ENCODE measurements at places on chromosomes 7 and 10.
A peak's percentile ranks its signal among the peaks of the same experiment; 100 is the strongest.

GRCh38 chr7:87226495-87226894 is 7.0 kb upstream of the TMEM243 start:
- DNase-seq, result no peak

DNA sequence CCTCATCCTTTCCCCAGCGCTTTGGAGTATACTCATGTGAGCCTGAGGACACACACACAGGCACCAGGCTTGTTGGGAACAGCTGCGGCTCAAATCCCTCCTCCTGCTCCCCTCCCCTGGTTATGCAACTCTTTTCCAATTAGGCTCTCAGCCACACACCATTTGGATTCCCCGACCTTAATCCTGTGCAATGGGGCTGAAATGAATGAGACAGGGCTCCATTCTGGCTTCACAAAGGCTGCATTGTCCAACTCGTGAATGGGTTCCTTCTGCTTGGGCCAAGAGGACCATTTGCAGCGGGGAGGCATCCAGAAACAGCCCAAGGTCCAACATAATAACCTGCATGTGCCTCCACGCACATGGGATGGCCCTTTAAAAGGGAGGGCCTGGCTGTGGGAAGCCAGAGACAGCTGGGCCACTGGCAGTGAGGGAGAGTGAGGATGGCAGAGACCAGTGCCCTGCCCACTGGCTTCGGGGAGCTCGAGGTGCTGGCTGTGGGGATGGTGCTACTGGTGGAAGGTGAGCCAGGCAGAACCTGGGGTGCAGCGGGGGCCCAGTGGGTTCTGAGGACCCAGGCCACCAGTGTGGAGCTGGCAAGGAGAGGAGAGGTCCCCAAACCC is at the start of gene RGR:
TSS of gene RGR (plus strand) at position 403 of the 620 bp plus-strand sequence. CDS start at position 441, 38 bp downstream.
- DNase-seq, result no peak

DNA sequence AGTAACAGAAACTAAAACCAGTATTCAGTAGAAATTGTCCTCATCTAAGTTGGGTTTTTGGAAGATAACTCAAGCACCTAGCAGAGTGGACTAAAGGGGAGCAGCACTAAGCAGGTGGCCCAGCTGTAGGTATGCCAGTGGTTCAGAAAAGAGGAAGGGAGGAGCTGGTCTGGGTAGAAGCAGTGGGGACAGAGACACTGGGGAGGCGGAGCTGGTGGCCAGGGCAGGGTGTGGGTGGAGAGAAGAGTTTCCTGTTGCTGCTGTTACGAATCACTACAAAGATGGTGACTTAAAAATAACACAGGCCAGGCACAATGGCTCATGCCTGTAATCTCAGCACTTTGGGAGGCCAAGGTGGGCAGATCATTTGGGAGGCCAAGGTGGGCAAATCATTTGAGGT is 136.2 kb downstream of the WDR11 start:
- DNase-seq, result no peak

- no peak for DNase-seq
Observed at GRCh38 chr7:79149831-79150230, 303.6 kb downstream of the MAGI2 start.

DNA sequence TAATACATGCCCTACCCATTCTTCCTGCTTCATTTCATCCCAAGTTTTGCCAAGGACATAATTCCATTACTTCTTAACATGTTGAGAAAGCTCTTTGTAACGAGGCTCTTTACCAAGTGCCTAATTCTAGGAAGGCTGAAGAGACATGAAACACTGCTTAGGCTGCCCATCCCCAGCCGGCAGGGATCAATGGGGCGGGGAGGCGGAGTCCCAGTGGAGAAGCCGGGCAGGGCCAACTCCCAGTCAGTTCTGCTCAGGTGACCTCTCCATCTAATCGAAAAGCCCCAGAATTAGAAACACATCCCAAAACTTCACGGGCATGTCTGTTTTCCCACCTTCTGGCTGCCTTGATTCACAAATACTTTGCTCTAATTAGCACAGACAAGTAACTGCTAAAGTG is 89.5 kb upstream of the LYZL1 start:
- DNase-seq, result no peak

DNA sequence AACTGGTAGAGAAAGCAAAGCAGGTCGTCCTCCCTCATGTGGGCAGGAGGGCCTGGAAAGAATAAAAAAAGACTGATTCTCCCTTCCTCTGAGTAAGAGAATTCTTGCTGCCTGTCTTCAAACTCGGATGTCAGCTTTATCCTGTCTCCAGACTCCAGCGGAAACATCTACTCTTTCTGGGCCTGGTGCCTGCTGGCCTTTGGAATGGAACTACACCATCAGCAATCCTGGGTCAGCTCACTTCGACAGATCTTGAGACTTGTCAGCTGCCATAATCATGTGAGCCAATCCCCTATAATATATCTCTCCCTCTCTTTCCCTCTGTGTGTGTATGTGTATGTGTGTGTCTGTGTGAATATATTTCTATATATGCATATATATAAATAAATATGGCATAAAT is 411.0 kb upstream of the DPP6 start:
- DNase-seq, result no peak

- no peak for DNase-seq
Observed at GRCh38 chr10:127736222-127736914, 617 bp upstream of the FOXI2 start.

GRCh38 chr7:46752881-46753366 is 829.0 kb downstream of the TNS3 start:
- no peak for DNase-seq

DNA sequence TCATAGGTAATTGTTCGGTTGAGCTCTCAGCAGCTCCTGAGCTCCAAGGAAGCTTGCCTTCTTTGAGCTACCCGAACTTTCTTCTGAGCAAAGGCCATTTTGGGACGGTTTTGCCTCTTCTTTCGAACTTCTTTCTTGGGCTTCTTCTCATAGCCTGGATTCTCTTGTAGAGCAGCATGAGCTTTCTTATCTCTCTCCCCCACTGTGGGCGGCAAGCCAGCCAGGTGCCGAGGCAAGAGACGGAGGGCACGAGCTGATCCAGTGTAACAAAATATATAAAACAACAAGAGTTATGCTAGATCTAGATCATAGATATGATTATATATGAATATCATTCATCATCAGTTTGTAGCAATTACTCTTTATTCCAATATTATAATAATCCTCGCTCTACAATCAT is 16.5 kb upstream of the KNDC1 start:
- DNase-seq, result no peak

GRCh38 chr10:27526242-27526641 is 22.1 kb downstream of the RAB18 start:
- no peak for DNase-seq

GRCh38 chr10:100485801-100486495 is 23.1 kb downstream of the WNT8B start:
- no peak for DNase-seq

DNA sequence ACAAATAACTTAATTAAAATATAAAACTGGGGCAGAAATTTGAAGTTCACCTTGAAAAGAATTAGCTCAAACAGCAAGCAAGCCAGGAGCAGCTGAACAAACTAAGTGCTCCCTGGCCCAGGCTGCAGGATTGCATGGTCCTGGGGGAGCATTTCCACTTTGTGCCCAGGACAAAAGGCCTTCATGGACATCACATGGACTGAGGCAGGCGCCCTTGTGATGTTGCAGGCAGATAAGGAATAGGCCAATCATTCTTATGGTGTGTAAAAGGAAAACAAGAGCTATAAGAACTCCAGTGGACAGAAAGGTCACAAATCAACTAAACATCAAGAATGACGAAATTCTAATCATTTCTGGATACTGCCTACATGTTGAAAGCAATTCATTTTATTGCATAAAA is 17.5 kb upstream of the TECTB start:
- DNase-seq, result no peak

- peak; percentile 65 for DNase-seq
Observed at GRCh38 chr7:29806208-29806994, at the start of gene WIPF3. Gene WIPF3, plus strand, starts transcription at chr7:29806508. Its CDS starts 28,217 bp downstream, at chr7:29834725.

DNA sequence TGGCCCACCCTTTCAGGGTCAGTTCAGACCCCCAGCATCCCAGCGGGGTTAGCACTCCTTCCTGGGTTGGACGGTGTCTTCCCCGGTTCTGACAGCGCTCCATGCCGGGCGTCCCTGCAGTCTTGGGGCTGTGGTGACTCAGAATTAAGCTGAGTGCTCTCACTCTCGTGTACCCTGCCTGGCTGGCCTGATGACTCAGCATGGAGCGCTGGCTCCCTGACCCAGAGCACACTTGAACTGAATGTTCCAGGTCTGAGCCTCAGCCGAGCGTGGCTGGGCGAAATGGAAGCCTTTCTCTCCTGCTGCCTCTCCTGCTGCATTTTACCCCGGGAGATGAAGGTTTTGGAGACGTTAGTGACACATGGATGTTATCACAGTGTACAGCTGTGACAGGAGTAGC is 7.1 kb downstream of the BAG3 start:
- DNase-seq, result no peak

DNA sequence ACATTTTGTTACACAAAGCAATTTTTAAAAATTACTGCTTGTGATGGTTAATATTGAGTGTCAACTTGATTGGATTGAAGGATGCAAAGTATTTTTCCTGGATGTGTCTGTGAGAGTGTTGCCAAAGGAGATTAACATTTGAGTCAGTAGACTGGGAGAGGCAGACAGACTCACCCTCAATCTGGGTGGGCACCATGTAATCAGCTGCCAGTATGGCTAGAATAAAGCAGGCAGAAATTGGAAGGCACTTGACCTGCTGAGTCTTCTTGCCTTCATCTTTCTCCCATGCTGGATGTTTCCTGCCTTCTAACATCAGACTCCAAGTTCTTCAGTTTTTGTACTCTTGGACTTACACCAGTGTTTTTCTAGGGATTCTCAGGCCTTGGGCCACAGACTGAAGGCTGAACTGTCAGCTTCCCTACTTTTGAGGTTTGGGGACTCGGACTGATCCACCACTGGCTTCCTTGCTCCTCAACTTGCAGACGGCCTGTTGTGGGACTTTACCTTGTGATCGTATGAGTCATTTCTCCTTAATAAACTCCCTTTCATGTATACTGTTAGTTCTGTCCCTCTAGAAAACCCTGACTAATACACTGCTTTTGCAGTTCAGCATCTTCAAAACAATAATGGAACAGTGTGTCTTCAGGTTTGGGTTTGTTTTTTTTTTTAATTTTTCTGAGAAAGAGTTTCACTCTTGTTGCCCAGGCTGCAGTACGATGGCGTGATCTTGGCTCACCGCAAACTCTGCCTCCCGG is 244.1 kb upstream of the SEMA3C start:
- DNase-seq, result no peak

- DNase-seq, result no peak
Observed at GRCh38 chr10:74500026-74500704, 326.2 kb upstream of the KAT6B start.

DNA sequence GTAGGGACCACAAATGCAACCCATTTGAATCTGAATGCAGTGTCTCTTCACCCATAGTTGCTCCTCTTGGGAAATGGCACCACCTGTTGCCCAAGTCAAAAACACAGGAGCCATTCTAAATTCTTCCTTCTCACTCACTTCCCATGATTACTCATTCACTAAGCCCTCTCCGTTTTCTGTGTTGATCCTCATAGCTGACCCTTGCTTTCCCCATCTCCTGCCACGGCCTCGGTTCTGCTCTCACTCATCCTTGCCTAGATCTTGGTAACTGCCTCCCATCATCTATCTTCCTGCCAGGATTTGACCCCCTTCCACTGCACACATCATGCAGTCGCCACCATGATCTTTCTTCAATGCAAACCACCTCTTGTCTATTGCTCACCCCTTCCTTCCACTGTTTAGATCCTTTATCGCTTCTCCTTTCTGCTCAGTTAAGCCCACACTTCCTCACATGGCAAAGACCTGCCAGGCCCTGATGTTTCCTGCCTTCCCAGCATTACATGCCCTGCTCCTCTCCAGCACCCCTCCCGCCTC is 19.0 kb upstream of the CPN1 start:
- peak; percentile 35 for DNase-seq

GRCh38 chr7:76233538-76234281 is 32.0 kb downstream of the SRRM3 start:
- no peak for DNase-seq

DNA sequence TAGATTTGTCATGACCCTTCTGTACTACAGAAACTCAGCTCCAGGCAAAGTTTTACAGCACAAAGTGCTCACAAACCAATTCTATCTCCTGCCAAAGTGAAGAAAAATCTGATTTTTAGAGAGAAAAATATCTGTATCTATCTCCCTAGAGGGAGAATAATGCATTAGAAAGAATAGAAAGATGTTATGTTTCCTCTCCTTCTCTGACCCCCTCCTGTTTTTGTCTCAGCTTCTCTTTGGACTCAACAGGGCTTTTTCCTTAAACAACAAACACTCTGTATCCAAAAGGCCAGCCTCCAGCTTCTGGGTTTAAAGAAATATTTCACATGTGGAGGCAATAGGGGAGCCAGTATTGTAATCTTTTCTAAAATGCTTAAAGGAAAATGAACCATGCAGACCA is 627.4 kb downstream of the REEP3 start:
- no peak for DNase-seq

- no peak for DNase-seq
Observed at GRCh38 chr10:124977648-124978375, 35.9 kb downstream of the ZRANB1 start.

DNA sequence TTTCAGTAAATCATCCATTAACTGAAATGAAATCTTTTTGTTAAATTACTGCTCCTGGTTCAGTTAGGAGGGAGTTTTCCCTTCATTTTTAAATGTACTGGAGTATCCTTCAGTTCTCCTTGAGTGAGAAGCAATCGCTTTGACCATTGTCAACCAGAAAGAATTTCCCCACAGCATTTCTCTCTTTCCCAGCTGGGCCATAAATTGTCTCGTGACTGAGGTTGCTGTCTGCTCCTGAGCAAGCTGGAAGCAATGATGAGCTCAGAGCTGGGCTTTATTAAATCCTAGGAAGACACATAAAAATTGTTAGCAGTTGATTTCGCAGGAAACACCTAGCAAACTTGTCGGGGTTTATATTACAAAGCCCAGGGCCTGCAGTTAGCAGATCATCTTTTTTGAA is 102.0 kb upstream of the INSYN2A start:
- no peak for DNase-seq

- no peak for DNase-seq
Observed at GRCh38 chr7:28957064-28957750, 923 bp downstream of the TRIL start.

GRCh38 chr7:104964626-104965236 is 49.3 kb upstream of the KMT2E start:
- no peak for DNase-seq

- DNase-seq, result no peak
Observed at GRCh38 chr10:6191147-6191546, 11.6 kb upstream of the PFKFB3 start.
